ENCODE measurements at places on chromosomes 2 and 18. TPM values are rescaled to one million over a fixed set of nuclear protein-coding genes. Genes with fewer than 3 reads are reported as not detected.

DNA sequence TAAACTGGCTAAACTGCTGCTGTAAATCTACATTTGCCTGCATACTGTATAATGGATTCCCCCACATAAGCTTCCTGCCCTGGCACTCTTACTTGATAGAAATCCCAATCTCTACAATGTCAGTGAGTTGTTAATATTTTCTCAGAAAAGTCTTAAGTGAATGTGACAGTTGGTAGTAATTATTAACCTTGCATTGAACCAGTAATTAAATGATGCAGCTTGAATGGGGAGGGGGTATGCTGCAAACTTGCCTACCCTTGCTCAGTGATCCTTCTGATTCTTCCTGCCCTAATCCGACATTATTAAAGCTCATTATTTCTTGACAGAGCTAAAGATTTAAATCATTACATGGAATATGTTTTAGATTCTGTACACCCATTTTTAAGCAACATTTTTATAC, 119.0 kb upstream of the CDH7 start:
- no peak for DNase-seq

GRCh38 chr2:134796373-134796772, 42.0 kb upstream of the ACMSD start:
- DNase-seq, result no peak

- DNase-seq, result peak; percentile 44
Measured at GRCh38 chr2:53422979-53423378, 344.6 kb upstream of the CHAC2 start.

- DNase-seq, result no peak
Measured at GRCh38 chr2:107308835-107309234, 422.9 kb upstream of the ST6GAL2 start.

The DSG4 gene
- total RNA-seq, result not detected

The PUM2 gene
- 91.1 TPM for total RNA-seq

The DNAJC5G gene
- not detected for total RNA-seq
